ENCODE measurements at places on chromosomes 6 and 20.

- DNase-seq, result no peak
Measured at GRCh38 chr6:167882244-167882643, 55.5 kb downstream of the AFDN start.

DNA sequence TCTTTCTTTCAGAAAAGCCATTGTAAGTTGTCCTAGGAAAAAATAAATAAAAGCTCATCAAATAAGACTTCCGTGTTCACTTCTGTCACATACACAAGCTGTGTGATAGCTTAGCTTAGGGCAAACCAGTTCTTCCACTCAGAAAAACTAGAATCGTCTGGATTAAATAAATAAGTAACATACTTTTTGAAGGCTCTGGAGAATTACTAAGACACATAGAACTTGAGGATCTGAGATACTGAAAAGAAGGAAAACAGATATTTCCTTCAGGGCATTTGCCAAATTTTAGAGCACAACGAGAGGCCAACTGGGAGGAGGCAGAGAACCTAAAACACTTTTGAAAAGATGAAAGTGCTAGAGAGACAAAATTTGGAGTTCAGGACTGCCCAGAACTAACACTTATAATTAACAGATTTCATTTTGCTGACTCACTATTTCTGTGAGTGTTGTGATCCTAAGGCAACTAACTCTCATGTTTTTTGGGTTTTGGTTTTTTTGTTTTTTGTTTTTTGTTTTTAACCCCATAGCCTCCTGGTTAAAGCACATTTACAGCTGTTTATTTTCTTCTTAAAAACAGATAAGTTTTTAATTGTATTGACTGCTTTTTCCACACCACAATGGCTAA, 38.7 kb upstream of the THEMIS start:
- no peak for DNase-seq

- no peak for DNase-seq
Measured at GRCh38 chr6:146113084-146113623, 84.3 kb downstream of the GRM1 start.

GRCh38 chr6:12533586-12533985, 183.0 kb upstream of the PHACTR1 start:
- no peak for DNase-seq

- DNase-seq, result no peak
Measured at GRCh38 chr6:74100719-74101287, 404.8 kb downstream of the CD109 start.

DNA sequence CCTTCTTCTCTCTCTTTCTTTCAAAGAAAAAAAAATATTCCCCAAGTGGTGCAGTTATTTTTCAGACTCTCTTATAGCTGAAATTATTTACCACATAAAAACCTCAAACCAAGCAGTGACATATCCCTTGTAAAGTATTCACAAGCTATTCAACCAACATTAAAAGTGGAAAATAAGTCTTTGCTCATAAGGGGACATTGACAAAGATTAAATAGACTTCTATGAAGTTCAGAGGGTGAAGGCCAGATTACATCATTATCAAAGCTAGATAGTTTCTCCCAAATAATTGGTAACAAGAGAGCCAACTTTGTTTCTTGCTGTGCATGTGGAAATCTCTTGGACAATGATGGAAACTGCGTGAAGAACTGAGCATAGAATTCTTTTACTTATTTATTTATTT, 379.8 kb upstream of the RSPO3 start:
- no peak for DNase-seq

DNA sequence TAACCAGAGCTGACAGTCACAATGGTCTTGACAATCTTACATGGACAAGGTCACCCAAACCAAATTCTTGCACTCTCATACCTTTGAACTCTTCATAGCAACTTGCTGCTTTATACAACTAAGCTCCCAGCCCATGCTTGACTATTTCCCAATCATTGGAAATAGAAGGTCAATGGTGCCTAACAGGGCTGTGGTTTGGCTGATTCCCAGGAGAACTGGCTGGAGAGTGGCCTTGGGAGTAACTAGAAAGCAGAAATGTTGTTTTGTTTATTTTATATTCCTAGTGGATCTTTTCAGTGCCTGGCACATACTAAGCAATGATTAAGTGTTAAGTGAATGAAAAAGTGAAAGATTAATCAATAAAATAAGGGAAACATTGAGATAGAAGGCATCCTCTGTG, 3.0 kb downstream of the SPINT4 start:
- no peak for DNase-seq

- DNase-seq, result no peak
Measured at GRCh38 chr20:33933469-33933909, 60.2 kb upstream of the RALY start.

DNA sequence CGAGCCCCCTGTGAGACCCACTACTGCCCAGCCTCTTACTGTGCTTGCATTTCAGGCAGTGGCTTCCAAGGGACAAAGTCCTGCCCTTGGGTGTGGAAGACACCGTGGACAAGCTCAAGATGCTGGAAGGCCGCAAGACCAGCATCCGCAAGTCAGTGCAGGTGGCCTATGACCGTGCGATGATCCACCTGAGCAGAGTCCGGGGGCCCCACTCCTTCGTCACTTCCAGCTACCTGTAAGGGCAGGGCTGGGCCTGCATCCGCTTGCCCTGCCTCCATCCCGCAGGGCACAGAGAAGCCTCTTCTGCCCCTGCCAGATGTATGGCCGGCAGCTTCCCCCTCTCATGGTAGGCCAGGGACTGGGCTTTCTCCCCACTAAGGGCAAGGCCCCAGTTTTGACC, 33.8 kb downstream of the BRPF3 start:
- no peak for DNase-seq

- DNase-seq, result no peak
Measured at GRCh38 chr6:133983099-133983939, 30.3 kb downstream of the TBPL1 start.

DNA sequence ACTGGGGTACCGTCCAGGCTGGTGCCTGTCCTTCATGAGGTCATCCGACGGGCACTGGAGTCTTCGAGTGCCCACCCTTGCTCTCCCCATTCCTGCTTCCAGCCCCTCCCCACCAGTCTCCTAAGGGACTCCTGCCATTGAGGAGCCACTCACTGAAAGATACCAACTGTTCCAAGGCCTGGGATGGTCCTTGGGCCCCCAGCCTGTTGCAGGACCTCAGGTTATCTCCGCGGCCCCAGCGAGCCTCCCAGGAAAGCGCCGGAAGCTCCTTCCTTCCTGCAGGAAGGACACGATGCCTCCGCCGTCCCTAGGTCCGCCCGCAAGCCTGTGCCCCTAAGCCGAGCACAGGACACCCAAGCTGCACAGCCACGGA, 1.2 kb downstream of the NKAIN4 start:
- no peak for DNase-seq

DNA sequence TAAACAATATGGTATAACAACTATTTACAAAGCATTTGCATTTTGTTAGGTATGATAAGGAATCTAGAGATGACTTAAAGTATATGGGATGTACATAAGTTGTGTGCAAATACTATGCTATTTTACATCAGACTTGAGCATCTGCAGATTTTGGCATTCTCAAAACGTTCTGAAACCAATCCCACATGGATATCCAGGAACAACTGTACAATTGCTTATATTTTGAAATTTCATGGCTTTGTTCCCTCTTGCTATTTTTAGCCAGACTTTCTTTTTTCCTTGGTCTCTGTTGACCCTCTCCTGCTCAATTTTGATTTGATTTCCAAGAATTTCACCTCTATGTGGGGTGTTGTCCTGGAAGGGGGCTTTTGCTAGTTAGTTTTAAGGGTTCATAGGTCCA, 32.9 kb upstream of the UST start:
- DNase-seq, result no peak

- no peak for DNase-seq
Measured at GRCh38 chr6:145368075-145368474, 367.2 kb downstream of the EPM2A start.

Measured in NCI-H2171 (cell line).